RKO (cell line): ENCODE measurements at places on chromosomes 1 and 21.

GRCh38 chr1:223228931-223229528 is 86.0 kb upstream of the TLR5 start:
- no peak for DNase-seq

GRCh38 chr1:184606786-184607185 is 147.9 kb downstream of the EDEM3 start:
- DNase-seq, result no peak

- no peak for DNase-seq
Measured at GRCh38 chr1:77014073-77014788, 147.0 kb downstream of the ST6GALNAC5 start.

DNA sequence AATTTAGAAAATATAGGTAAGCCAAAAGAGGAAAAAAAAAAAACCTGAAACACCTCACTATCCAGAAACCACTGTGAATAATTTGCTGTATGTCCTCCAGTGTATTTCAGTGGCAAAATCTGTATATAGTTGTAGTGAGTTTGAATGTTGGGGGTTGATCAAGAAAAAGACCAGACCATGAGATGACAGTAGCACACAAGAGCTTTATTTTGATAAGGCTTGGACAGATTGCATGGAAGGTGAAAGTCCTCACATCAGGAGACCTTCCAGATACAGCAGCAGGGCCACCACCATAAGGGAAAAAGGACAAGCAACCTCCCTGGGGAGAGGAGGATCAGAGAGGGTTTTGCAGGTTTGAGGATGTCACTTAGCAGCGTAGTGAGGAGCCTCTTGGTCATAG is 16.2 kb upstream of the C1orf115 start:
- DNase-seq, result no peak

DNA sequence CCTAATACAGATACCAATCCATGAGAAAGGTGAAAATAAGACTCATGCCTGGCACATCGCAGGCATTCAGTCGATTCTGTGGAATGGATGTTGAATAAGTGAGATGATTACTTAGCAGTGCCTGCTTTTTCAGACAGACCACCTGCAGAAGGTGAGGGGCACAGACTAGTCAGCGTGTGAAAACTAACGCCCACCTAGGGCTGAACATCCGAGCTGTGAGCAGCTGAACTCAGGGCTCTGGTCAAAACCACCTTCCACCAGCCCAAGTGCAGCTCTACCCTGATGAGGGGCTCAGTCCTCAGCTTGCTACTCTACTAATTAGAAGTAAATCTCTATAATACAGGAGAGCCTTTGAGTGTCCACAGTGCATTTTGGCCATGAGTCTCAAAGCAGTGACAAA is 32.5 kb downstream of the LMX1A start:
- DNase-seq, result no peak

DNA sequence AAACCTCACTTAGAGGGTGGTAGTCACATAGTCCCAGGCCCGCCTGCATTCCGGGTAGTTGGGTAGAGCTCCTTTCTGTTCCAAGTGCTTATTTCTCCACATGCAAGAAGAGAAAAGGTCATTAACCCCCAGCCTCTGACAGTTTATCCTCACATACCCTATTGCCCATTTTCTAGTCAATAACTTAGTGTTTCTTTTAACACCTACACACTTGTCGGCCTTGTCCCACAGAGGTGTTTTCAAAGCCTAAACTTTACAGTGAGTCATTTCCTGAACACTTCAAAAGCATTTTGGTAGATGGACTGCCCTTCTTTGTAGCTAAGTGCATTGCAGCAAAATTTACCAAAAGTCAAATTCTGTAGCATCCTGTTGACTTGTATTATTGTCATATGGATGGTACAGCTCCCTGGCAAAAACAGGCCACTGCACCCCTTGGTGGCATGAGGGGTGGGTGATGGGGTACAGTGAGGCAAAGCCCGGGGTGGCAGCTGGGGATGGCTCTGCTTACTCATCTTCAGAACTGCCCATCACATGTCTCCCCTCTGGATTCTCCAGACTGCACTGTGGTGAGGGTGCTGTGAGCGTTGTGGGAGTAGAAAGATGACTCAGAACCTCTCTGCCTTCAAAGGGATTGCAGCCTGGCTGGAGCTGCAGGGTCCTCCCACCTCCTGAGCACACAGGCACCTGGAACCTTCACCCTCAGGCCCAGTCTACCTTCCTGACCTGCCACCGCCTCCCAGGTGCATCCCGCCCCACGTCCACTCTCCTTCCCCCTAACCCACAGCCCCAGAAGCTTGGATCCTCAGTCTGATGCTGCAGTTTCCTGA is 45.8 kb upstream of the DMRTB1 start:
- peak; percentile 50 for DNase-seq
